ENCODE measurements at places on chromosomes 2 and 18.

- DNase-seq: no peak
Measured at GRCh38 chr2:43087413-43087812, 139.0 kb downstream of the ZFP36L2 start.

- DNase-seq: no peak
Measured at GRCh38 chr2:37831081-37831780, 93.9 kb upstream of the RMDN2 start.

GRCh38 chr18:43507842-43508481, 230.7 kb upstream of the SYT4 start:
- DNase-seq: no peak

- DNase-seq: no peak
Measured at GRCh38 chr2:74538881-74539339, 9.2 kb downstream of the HTRA2 start.

GRCh38 chr2:174794851-174795374, 30.6 kb upstream of the CHRNA1 start:
- DNase-seq: no peak

DNA sequence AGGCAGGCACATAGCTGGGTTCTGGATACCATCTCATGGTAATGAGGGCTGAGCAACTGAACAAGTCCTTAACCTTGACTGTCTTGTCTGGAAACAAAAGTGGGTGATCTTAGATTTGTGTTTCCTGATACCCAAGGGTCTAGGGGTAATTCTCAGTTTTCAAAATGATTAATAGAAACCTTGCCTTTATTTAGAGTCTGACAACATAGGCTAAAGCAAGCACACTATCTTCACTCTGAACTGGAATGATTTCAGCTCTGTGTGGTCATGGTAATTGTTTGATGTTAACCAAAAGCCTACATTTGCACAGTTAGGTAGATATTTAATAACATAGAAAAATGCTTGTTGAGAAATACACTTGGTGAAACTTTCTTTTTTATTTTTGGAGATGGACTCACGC, 6.8 kb upstream of the LAMA3 start:
- no peak for DNase-seq

DNA sequence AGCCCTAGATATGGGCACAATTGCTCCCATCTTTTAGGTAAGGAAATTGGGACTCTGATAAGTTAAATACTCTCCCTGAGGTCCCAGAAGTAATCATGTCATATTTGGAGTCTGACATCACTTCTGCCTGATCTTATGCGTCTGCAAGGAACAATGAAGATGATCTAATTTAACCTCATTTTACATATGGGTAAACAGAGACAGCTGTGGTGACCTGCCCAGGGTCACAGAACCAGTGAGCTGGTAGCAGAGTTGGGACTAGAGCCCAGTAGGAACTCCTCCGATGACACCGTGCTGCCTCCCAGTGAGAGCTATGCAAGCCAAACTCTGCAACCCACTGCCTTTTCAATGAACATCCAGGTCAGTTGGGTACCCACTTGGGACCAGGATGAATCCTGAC, 17.8 kb downstream of the CTAGE1 start:
- no peak for DNase-seq

GRCh38 chr2:181832015-181832414, 59.5 kb upstream of the ITPRID2 start:
- DNase-seq: no peak

DNA sequence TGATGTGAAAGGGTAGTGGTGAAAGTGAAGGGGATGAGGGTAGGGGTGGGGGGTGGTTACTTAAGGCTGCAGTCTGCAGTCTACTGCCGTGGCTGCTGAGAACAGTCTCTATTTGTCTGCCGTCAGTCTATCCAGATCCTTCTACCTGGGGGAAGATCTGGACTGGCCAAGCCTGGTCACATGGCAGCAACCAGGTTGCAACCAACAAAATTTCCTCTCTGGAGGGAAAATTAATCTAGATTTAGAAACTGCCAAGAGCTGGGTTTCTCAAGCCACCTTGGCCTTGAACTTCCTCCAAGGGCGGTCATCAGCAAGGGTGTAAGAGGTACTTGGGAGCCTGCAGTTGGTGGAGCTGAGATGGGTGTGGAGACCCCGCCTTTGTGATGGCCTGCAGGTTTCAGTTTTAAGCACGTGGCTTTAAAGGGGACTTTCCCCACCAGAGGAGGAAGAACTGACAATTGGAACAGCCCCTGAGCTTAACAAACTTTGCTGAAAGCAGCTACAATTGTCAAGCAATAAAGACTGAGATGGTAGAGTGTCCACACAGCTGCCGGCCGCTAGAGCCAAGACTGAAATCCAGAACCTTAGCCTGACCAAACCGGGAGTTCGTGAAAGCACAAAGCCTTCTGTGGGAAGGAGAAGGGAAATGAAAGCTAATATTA, 31.4 kb upstream of the KCMF1 start:
- DNase-seq: no peak

- no peak for DNase-seq
Measured at GRCh38 chr2:1841461-1841860, 97.1 kb upstream of the PXDN start.

DNA sequence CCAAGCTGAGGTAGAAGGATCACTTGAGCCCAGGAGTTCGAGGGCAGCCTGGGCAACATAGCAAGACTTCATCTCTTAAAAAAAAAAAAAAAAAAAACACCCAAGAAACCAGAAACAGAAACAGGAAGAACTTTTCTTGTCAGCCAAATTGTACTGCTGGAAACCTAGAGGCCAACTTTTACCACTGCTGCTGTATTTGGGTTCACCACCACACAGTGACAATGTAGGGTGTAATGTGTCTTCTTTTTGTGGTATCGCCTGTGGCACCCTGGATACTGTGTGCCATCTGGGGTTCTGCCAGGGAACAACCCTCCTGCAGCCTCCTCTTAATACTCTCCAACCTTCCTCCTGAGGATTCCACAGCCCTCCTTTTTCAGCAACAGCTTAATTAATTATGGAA, 72.6 kb downstream of the STK39 start:
- DNase-seq: no peak

GRCh38 chr18:75293591-75293990, 83.0 kb downstream of the TSHZ1 start:
- no peak for DNase-seq

- no peak for DNase-seq
Measured at GRCh38 chr18:25724121-25724520, 366.3 kb downstream of the SS18 start.

GRCh38 chr2:179562330-179562885, 297.8 kb upstream of the SESTD1 start:
- no peak for DNase-seq

DNA sequence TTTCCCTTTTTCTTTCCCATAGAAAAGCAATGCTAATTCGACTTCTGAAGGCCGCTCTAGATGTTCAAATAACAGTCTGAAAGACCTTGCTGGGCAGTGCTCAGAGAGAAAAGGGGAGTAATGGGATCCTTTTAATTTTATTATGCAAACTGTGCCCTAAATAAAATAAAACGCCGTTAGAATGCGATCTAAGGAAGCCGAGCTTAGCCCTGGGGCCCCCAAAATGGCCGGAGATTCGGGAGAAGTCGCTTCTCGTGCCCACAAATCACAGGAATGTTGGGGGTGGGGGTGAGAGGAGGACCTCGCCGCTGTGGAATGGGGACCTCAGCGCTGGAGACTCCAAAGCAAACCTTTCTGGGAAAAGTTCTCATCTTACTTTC, 8.4 kb upstream of the POU3F3 start:
- DNase-seq: no peak

- no peak for DNase-seq
Measured at GRCh38 chr18:56891870-56892269, 240.7 kb downstream of the WDR7 start.

DNA sequence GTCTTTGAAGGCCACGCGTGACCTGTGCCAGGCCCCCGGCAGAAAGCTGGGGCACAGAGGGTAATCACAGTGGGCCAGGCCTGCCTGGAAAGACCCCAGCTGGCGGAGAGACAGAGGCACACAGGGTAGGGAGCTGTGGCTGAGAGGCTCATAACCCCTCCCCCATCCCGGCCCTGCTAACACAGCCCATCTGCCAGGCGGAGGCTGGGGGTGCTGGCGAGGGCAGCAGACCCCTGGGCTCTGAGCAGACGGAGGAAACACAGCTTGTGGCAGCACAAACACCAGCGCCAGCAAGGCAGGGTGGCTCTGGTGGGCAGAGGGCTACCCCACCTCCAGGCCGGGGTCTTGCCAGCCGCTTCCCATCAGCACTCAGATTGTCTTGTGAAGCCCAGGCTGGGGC, 19.0 kb downstream of the HS6ST1 start:
- no peak for DNase-seq

DNA sequence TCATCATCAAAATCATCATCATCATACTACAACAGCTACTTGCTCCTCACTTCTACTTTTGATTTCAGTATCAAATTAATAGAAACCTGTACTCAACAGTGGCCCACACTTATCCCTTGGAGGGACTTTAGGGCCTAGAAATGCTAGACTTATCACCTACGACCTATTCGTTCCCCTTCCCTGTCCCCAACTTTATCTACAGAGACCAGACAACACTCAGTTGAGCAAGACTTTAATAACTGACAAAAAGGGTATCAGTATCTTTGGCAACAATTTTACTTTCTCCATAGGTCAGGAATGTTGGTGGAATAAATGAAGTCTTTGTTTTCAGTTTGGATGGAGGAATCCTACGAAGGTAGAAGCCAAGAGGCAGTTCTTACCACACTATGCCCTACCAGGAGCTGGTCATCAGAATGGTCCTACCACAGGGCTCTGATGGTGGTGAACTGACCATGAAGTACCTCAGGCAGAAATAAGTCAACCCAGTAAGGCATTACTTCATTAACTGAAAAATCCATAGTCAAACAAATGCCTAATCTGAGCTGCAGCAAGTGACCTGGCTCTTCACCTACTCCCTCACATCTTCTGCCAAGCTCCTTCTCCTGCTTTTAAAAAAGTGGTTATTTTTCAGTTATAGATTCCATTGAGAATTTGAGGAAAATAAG, 26.6 kb downstream of the MBD2 start:
- no peak for DNase-seq

GRCh38 chr18:457521-458412, 42.7 kb downstream of the COLEC12 start:
- DNase-seq: no peak

DNA sequence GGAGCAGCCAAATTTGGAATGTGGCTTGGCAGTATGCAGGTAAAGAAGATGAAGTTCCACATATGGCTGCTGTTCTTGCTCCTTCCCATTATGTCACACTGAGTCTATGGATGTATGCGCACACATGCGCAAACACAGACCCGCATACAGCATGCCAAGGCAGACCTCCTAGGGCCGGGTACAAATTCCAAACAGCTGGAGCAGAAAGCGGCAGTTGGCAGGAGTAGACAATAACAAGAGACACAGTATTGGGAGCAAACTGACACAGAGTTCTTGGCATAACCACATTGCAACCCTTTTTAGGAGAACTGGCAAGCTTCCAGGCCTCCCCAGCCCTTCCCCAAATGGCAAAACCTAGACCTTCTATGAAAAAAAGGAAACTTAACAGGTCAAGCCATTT, 268.9 kb downstream of the SP3 start:
- DNase-seq: no peak

DNA sequence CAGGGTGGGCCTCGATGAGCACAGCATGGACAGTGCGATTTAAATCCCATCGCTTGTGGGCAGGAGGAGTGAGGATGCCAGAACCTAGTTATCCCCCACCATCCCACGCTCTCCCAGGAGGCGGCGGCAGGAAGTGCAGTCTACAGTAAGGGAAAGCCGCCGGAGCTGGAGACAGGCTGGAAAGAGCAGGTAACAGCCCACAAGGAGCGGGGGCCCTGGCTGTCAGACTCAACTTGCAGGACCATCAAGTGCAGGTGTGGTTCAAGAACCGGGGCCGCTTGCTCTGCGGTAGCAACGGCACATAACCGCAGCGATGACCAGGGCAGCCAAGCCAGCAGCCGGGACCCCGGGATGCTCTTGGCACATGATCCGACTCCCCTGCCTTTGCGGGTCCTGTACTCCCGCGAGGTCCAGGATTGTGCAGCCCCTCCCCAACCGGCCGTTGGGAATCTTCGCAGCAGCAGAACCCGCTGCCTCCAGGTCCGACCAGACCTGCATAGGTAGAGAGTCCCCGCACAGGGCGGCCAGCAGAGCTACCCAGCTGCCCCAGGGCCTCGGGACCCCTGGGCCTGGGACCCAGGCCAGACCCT, 82.1 kb downstream of the BIN1 start:
- peak; percentile 62 for DNase-seq

DNA sequence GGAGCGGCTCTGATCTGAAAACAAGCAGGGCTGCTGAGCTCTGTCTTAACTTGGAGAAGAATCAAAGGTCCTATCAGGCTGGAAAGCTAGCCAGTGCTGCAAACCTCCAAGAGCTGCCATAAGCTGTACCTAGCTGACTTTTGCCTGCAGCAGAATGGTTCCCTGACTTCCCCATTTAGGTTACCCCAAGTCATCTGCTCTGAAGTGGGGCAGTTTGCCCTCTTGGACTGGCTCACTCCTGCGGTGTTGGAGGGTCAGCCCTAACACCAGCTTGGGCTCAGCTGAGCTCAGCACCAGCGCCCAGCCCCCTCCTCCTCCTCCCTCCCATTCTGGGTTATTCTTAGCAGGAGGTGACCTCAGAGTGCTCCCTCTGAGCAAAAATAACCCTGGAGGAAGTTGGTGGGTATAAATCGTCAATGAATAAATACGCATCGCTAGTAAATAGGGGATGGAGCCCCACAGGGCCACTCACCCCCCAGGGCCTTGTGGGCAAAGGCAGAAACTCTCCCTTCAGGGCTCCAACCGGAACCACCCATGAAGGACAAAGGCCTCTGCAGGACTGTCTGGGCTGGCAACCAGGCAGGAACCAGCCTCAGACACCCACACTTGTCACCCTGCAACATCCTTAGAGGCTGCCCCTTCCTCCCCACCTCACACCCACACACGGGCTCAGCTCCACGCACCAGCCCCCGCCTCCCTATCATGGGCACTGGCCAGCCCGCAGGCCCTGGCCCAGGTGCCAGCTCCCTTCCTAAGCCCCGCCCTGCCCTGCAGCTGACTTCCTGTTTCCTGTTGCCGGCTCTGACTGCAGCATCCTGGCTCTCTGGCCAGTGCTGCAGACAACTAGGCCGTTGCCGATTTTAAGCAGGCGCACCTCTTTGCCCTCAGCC, 46.9 kb downstream of the DNMT3A start:
- DNase-seq: peak; percentile 61

- DNase-seq: no peak
Measured at GRCh38 chr2:236036045-236036444, 132.1 kb downstream of the GBX2 start.

DNA sequence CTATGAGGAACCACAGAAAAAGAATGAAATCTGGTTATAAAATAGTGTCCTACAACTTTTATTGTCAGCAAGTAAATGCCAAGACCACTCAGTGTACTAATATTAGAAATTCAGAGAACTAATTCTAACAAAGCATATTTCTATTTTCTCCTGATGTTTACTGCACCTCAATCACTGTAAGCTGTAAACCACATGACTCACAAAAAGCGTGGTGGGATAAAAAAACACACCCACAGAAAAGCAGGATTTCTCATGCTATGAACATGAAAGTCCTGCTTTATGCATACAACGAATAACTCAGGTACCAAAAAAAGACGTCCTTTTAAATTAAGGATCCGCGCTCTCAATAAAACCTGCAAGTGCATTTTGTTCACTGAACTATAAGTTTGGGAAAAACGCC, 797 bp downstream of the TXNL4A start:
- no peak for DNase-seq
